ENCODE measurements at places on chromosomes 7 and 10.
A peak's percentile ranks its signal among the peaks of the same experiment; 100 is the strongest.

- DNase-seq, result no peak
Measured at GRCh38 chr10:30869566-30869965, 162.1 kb downstream of the ZNF438 start.

DNA sequence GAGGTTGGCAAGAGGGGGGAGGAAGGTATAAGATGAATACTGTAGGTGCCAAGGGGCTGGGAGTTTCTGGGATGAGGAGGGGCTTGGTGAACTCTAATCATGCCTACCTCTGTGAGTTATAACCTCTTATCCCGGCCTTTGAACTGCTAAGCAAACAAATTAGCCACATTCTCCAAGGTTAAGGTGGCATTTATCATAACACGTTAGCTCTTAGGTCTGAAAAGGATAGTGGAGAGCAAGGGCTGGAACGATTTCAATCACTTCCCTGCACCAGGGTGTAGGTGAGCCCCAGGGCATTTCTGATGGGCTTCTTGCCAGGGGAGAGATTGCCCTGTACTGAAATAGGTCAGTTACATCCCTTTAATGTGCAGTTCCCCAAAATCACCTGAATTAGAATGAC, 28.6 kb upstream of the DMBT1 start:
- DNase-seq, result peak; percentile 79

GRCh38 chr10:99843310-99843709, 60.9 kb downstream of the ABCC2 start:
- DNase-seq, result no peak

DNA sequence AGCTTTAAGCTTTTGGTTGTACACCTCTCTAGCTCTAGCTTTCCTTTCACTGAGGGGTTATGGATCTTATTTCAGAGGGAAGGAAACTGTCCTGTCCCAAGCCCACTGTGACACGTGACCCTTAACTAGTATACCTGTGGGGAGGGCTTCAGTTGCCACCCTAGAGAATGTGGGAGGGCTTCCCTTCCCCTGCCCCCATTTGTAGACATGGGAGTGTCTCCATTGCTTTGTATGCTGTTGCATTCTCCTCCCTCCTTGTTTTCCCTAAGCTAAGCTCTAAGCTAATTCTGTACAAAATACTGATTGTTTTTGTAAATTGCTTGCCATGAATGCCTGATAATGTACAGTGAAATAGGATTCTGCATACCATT, 11.2 kb downstream of the LUC7L2 start:
- DNase-seq, result no peak

DNA sequence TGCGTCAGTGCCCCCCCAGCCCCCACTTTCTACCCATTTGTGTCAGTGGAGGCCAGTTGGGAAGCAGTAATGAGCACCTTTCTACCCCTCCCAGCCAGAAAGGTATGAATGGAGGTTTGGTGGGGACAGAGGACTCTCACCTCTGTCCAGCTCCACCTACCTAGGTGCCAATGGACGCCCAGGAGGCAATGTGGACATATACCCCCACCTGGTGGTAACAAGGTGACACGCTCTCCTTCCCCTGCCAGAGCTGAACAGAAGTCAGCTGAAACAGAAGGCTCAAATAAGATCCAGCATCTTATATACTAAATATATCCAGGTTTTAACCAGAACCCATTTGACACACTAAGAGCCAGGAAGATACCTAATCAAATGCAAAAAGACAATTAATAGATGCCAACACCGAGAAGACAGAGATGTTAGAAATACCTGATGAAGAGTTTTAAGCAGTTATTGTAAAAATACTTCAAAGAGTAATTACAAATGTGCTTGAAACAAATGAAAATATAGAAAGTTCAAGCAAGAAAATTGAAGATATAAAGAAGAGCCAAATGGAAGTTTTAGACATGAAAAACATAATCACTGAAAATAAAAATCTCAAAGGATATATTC, 18.4 kb upstream of the SORCS3 start:
- DNase-seq, result peak; percentile 57

- DNase-seq, result no peak
Measured at GRCh38 chr10:97020452-97021400, 165.0 kb downstream of the SLIT1 start.

DNA sequence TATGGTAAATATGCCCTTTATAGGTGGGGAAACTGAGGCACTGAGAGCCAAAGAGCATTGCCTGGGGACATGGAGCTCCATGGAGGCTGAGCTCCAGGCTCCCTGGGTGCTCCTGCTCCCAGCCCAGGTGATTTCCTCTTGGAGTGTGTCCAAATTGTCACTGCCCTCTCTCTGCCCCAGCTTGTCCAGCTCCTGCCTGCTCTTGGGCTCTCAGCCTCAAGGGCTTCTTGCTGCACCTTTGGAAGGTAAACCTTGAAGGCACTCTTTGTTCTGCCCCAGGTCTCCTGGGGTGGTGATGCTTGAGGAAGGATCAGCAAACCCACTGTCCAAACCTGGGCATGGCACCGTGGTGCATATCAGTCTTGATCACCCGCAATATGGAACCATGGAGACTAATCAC, 166.1 kb downstream of the RPS24 start:
- peak; percentile 78 for DNase-seq

GRCh38 chr7:111132833-111133232, 41.9 kb downstream of the LRRN3 start:
- DNase-seq, result no peak

- no peak for DNase-seq
Measured at GRCh38 chr10:86732771-86733170, 23.6 kb upstream of the BMPR1A start.

GRCh38 chr10:107434201-107434600, 269.7 kb upstream of the SORCS1 start:
- no peak for DNase-seq

- DNase-seq, result peak; percentile 60
Measured at GRCh38 chr10:60549686-60550085, 160.0 kb upstream of the ANK3 start.

- DNase-seq, result peak; percentile 71
Measured at GRCh38 chr10:21519941-21520436, 5.5 kb downstream of the SKIDA1 start.

All from NCI-H69 (cell line).